Daoy (cell line): ENCODE measurements at places on chromosomes 12 and 14.

- DNase-seq: peak; percentile 44
Measured at GRCh38 chr14:100239211-100239839, 381 bp downstream of the YY1 start.

- DNase-seq: peak; percentile 71
Measured at GRCh38 chr12:88185988-88186387, 43.9 kb downstream of the TMTC3 start.

- peak; percentile 18 for DNase-seq
Measured at GRCh38 chr14:57362361-57362760, 28.0 kb upstream of the NAA30 start.

DNA sequence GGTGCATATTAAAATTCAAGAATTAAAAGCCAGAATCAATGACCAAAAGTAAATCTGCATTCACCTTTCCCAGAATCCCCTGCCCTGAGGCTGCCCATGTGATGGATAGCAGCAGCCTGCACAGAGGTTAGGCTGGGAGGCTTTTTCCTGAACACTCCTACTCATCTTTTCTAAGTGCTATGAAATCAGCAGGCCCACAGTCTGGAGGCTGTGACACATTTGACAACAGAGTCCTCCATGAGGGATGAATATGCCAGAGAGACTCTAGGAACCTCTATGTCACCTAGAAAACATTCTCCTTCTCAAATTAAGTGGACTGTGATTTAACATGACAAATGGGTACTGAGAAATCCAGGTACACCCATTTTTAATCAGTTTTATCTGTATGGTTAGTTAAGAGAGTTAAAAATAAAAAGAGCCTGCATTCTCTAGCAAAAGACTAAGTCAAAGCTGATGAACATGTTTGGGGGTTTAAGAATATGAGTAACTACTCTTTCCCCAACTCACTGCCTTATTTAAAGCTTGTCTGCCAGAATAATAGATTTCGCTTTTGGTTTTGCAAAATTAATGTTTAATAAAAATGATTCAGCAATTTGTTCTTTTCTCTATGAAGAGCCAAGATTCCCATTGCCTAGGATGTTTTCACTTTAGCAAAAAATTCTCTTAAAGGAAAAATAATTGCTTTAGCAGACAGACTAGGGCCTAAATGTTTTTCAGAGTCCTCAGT, 115.0 kb downstream of the RTN1 start:
- DNase-seq: no peak

- no peak for DNase-seq
Measured at GRCh38 chr12:113142886-113143332, 6.6 kb upstream of the CFAP73 start.

DNA sequence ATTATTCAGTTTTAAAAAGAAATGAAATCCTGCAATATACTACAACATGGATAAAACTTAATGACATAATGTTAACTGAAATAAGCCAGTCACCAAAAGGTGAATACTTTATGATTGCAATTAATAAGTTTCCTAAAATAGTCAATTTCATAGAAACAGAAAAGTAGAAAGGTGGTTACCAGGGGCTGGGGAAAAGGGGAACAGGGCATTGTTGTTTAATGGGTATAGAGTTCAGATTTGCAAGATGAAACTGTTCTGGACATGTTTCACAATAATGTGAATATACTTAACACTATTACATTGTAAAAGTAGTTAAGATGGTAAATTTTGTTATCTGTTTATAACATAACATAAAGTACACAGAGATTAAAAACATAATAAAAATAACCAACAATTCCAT, 550.9 kb downstream of the CCER1 start:
- no peak for DNase-seq

- no peak for DNase-seq
Measured at GRCh38 chr12:94674835-94675234, 24.5 kb upstream of the TMCC3 start.

GRCh38 chr14:98494582-98494981, 777.4 kb downstream of the BCL11B start:
- DNase-seq: peak; percentile 86

DNA sequence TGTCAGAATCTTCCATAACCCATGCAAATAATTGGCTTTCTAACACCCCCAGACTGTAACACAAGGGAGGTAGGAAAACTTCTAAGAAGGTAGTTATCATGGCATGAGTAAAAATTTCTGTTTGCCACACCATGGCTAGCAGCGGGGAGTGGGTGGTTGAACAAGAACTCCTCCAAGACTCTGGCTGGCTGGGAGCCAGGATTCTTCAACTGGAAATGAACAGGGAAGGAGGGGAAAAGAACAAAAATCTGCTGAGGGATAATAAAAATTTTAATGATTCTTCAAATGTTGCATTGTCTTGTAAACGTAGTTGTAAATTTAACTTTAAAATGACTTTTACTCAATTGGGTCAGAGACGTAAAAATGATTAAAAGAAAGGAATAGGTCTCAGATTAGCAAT, 78.9 kb downstream of the AKAP6 start:
- no peak for DNase-seq

DNA sequence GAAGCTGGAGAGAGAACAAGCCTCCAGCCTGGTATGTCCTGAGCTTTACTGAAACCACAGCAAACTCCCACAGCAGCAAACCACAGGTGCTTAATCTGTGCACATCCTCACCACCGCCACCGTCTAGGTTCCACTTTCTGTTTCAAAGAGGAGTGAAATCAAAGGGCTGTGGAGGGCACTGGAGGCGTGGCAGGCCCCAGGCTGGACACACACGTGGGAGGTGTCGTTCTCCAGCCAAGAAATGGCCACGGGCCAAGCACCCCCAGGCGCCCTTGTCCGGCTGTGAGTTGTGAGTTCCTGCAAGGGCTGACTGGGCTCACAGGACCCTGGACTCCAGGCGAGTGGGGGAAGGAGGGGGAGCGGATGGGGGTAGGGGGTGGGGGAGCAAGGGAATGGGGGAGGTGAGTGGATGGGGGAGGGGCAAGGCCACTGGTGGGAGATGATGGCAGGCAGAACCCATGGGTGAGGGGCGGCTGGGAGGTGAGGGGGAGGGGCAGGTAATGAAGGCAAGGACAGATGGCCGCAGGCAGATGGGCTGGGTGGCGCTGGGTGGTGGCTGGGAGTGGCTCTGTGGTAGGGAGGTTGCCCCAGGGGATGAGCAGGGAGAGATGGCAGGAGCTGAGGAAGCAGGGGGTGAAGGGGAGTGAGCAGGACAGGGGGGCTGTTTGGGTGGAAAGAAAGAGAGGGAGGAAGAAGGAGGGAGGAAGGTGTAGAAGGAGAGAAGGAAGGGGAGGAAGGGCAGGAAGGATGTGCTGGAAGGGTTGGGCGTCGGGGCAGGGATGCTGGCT, 86.7 kb downstream of the NCOR2 start:
- peak; percentile 89 for DNase-seq

- DNase-seq: peak; percentile 48
Measured at GRCh38 chr14:74573421-74574089, 38.5 kb downstream of the LTBP2 start.

DNA sequence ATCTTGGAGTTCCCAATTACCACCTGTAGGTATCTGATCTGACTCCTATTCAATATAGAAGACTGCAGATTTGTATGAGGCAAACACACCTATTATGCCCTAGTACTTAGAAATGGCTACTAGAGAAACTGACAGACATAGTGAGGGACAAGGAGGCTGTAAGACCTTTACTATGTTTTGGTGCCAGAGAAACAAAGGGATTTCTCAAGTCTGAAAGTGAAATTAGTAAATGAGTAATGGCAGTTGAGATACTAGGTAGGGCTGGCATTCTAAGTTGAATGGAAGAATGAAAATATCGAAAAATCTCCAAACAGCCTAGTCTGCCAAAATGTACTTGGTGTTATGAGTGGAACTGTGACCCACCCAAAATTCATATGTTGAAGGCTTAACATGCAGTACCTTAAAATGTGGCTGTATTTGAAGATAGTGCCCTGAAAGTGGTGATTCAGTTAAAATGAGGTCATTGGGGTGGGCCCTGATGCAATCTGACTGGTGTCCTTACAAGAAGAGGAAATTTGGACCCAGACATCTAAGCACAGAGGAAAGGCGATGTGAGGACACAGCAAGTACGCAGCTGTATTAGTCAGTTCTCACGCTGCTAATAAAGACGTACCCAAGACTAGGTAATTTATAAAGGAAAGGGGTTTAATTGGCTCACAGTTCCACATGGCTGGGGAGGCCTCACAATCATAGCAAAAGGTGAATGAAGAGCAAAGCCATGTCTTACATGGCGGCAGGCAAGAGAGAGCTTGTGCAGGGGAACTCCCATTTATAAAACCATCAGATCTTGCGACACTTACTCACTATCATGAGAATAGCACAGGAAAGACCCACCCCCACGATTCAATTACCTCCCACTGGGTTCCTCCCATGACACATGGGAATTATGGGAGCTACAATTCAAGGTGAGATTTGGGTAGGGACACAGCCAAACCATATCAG, 127.0 kb downstream of the APAF1 start:
- DNase-seq: no peak

GRCh38 chr12:56922031-56922430, 12.2 kb downstream of the SDR9C7 start:
- no peak for DNase-seq

DNA sequence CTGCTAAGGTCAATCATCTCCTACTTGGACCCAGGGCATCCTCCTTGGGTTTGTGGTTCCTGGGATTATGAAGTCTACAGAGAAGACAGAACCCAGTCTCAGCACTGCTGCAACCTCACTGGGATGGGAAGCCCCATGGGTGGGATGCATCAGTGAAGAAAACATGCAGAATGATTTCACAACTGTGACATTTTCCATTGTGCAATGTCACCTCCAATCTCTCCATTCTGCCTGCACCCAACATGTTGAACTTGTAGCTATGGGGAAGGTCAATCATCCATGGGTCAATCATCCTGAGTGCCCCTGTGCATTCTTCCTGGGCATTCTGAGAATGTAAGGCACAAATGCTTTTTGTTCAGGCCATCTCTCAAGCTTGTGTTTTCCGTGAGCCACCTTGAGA, 1004.4 kb upstream of the TMEM132C start:
- no peak for DNase-seq

GRCh38 chr14:21090940-21091663, 7.4 kb downstream of the ZNF219 start:
- DNase-seq: no peak

- peak; percentile 31 for DNase-seq
Measured at GRCh38 chr14:100994082-100994481, 90.6 kb upstream of the RTL1 start.

- no peak for DNase-seq
Measured at GRCh38 chr12:53993162-53994008, 6.6 kb upstream of the HOXC9 start.

DNA sequence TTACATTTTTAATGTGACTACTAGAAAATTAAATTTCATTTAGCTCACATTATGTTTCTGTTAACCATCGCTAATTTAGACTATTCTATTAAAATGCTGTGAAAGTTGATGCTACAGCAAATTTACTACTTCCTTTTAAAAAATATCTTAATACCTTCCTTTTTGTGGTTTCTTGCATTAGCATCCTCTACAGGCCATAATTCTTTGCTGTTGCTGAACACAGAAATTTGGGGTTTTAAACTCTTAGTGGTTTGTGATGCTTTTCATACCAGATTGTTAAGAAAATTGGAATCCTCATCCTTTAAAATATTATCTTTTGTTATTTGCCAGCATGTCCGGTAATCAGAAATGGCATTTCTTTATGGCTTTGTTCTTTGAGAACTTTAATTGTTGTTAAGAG, 18.1 kb downstream of the WNK1 start:
- no peak for DNase-seq

DNA sequence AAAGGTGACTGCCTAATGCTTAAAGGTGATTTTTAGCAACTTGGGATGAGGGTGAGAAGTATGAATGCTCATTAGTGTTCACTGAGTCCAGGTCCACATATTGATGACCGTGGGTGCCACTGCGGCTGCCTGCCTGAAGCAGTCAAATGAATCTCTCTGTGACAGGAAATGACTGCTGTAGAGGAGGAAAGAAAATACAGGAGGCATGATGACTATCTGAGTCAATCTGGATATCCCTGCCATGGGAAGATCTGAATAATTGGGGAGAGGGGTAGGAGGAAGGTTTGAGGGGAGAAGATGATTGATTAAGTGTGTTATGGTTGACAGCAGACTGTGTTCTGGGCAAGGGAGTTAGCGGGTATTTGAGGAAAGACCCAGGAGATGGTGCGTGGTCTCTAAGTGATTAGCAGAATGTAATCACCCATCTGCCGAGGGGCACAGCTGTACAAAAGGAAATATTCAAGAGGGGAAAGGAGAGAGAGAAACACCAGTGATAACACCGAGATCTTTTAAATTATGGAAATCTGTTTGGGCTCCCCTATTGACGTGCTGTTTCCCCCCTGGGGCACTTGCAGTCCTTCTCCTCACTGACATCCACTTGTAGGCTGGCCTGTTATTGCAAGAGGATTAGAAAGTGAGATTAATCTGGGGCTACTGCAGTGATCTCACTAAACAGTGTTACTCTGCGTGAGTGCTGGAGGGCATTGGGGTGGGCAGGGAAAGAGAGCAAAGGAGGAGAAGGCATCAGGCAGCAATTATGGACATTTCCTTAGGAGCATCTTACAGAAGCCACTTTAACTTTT, 97.7 kb downstream of the AKAP6 start:
- peak; percentile 12 for DNase-seq

GRCh38 chr12:122006186-122006926, 15.3 kb upstream of the BCL7A start:
- DNase-seq: no peak
